ENCODE measurements at places on chromosomes 16 and 17. TPM values are rescaled to one million over a fixed set of nuclear protein-coding genes. Genes with fewer than 3 reads are reported as not detected.

DNA sequence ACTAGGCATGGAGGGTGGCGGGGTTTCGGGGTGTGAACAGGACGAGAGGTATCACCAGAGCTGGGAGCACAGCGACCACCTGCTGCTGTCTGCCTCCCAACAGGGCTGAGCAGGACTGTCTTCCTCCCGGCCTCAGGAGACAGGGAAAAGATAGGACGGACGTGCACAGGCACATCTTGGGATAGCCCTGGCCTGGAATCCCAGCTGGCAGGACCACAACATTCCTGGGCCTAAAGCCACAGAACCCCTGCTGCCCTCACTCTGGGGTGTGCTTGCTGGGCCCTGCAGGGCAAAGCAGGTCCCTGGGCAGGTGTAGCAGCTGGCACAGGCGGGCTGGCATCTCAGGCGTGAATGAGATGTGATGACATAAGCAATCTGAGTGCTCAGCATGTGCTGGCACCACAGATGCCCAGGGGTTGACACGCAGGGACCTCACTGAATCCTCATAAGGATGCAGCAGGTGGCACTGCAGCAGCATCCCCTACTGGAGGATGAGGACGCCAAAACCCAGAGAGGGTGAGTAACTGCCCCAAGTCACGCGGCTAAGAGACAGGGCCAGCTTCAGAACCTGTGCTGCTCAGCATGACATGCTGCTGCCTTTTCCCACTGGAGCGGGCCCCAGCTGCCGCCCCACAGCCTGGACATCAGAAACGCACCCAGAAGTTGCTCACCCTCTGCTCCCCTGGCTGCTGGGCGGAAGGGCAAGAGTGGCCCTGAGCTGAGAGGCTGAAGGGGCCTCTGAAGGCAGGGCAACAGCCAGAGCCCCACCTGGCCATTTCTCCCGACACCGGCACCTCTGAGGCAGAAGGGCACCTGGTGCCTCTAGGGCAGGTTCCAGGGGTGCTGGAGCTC lies 7.1 kb downstream of the CORO7 start:
- no peak overlapping the region for H3K27ac ChIP-seq
- peaks cover 87% of the 10 kb centered on the region for H3K36me3 ChIP-seq
- H3K4me1 ChIP-seq, result peaks cover 31% of the 10 kb centered on the region
- no peaks in the 10 kb centered on the region for H3K27me3 ChIP-seq
- no peak overlapping the region for H3K4me3 ChIP-seq

DNA sequence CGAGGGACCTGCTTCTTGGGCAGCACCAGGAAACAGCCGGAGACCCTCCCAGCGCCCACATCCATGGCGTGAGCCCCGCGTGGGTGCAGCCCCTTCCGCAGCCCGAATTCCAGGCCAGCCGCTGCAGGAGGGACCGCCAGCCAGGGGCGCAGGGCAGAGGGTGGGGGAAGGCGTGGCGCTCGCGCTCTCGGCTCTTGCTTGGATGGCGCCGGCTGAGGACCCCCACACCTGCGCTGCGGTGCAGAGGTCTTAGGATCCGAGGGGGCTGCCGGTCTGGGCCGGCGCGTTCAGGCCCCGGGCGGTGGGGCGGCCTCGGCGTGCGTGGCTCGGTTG lies 28.8 kb downstream of the ACTG1 start:
- H3K27ac ChIP-seq, result no peak overlapping the region
- peaks cover 4% of the 10 kb centered on the region for H3K27me3 ChIP-seq
- H3K4me3 ChIP-seq, result no peak overlapping the region
- no peak for DNase-seq

- H3K36me3 ChIP-seq, result no peaks in the 10 kb centered on the region
- H3K27ac ChIP-seq, result no peak overlapping the region
- no peak for DNase-seq
- H3K4me1 ChIP-seq, result no peaks in the 10 kb centered on the region
- H3K4me3 ChIP-seq, result no peak overlapping the region
These were observed 219.2 kb downstream of the C16orf78 start for GRCh38 chr16:49592546-49593423.

ITGAE gene
- 14.2 TPM for total RNA-seq

Data from CD4-positive, CD25-positive, alpha-beta regulatory T cell (primary cell).